Skin of body (tissue), 3 donors: ENCODE measurements at places on chromosomes 6 and 20.

DNA sequence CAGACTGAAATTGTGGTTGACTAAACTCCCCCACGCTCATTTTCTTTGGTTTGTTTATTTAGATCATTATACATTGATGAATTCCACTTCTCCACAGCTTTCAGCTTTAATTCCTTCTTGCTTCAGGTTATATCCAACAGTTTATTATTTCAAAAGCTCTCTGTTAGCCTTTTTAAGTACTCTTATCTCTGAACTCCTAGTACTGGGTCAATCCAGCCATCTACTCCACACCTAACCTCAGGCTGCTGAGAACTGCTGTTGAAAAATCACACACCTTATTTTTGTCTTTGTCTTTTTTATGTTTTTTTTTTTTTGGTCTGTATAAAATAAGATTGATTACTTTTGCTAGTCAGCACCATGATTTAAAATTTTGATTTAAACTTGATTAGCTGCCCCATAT lies 32.9 kb downstream of the FLRT3 start:
- DNase-seq = no peak

GRCh38 chr6:134035823-134036296 lies 16.6 kb downstream of the SLC2A12 start:
- DNase-seq = no peak

DNA sequence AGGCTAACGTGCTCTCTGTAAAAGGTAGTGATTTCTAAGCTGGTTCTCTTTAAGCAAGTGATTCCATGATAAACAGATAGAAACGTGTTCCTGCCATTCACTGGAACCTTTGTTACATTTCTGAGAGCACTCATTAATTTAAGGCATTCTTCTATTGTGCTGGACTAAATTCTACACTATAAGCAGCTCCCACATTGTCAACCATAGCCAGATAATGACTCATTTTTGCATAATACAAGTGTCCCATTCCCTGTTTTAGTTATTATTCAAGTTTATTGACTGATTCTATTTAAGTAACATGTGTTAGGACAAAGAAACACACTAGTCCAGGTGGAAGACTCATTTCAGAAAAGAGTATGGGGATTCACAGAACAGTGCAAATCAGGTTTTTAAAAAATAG lies 13.5 kb upstream of the XRN2 start:
- no peak for DNase-seq

DNA sequence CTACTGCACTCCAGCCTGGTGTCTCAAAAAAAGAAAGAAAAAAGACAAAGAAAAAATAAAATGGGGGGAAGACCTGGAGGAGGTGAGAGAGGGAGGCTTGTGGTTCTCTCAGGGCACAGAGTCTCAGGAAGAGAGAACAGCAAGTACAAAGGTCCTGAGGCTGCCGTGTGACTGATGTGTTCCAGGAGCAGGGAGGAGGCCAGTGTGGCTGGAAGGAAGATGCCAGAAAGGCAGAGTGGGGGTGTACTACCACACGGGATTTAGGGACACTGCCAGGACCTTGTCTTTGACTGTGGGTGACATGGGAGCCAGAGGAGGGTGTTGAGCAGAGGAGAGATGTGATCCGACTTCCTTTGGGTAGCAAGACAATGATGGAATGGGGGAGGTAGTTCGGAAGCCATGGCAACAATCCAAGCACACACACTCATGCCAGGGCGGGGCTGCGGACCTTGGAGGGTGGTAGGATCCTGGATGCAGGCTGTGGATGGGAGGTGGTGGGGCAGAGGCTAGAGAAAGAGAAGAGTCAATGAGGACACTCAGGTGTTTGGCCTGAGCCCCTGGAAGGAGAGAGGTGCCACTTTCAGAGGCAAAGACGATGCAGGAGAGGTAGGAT lies 136.4 kb upstream of the PTPN1 start:
- no peak for DNase-seq

- DNase-seq = peak; percentile 55
Observed at GRCh38 chr6:138588805-138589434, 89.6 kb upstream of the NHSL1 start.

GRCh38 chr20:62368976-62369814 lies 2.1 kb upstream of the LAMA5 start:
- DNase-seq = no peak

DNA sequence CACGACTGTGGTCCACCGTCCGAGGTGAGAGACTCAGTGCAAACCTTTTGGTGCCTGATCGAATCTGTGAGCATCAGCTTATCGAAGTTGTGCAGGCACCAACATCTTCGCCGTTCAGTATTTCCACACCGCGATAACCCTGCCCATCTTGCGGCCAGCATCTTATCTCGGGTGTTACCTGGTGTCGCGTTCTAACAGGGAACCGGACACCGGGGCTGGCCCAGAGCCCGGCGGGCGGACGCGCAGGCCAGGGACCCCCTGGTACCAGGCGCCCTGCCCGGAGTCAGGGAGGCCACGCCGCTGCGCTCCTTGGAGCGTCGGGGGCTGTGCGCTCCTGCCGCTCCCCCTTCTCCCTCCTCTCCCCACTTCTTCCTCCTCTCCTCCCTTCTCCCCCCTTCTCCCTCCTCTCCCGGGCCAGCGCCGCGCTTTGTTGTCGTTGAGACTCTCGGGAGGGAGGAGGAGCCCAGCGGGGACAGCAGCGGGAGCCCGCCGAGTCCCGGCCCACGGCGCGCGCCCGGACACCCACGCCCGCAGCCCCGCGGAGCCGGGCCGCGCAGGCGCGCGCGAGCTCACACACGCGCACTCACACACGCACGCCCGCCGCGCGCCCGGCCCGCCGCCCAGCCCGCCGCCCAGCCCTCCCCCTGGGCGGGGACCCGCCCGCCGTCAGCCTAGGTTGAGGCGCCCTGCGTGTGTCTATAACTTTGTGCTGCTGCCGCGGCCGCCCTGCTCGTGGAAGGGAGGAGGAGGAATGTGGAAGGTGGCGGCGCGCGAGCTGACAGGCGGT lies 1.4 kb upstream of the FOXO3 start:
- peak; percentile 94 for DNase-seq

GRCh38 chr6:53014063-53014462 lies 19.0 kb upstream of the GSTA4 start:
- DNase-seq = peak; percentile 86

DNA sequence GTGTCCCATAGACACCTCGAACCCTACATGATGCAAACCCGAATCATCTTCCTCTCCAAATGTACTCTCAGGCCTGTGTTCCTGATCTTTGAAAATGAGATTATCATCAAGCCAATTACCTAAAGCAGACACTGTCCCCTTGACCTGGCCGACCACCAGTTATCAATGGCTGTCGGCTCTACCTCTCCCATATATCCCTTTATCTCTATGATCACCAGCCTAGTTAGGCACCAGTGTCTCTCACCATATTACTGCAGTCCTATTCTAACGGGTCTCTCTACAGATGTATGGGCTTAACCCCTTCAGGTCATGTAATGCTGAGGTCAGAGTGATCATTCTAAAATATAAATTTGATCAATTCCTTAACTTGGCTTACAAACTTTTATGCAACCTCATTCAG lies 234.9 kb upstream of the MARCKS start:
- DNase-seq = no peak

GRCh38 chr6:168959696-168960095 lies 293.9 kb downstream of the THBS2 start:
- no peak for DNase-seq
